ENCODE measurements at places on chromosomes 13 and 19.
A peak's percentile ranks its signal among the peaks of the same experiment; 100 is the strongest.

- no peak for DNase-seq
Observed at GRCh38 chr19:35204799-35205732, 23.5 kb downstream of the FAM187B start.

DNA sequence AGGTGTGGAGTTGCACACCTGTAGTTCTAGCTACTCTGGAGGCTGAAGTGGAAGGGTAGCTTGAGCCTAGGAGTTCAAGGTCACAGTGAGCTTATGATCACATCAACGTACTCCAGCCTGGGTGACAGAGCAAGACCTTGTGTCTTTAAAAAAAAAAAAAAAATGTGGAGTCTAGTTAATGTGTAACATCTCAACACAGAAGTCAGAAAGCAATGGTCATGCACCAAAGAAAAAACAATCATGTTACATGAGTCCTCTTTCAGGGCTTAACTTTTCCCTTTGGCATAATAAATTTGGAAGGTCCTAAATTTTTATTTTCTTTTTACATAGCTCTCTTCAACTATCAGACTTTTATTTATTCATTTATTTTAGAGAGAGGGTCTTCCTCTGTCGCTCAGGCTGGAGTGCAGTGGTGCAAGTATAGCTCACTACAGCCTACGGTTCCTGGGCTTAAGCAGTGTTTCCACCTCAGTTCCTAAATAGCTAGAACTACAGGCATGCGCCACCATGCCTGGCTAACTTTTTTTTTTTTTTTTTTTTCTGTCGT lies 22.3 kb downstream of the SETDB2 start:
- DNase-seq: no peak

- DNase-seq: no peak
Observed at GRCh38 chr13:58573743-58574142, 942.2 kb downstream of the PCDH17 start.

DNA sequence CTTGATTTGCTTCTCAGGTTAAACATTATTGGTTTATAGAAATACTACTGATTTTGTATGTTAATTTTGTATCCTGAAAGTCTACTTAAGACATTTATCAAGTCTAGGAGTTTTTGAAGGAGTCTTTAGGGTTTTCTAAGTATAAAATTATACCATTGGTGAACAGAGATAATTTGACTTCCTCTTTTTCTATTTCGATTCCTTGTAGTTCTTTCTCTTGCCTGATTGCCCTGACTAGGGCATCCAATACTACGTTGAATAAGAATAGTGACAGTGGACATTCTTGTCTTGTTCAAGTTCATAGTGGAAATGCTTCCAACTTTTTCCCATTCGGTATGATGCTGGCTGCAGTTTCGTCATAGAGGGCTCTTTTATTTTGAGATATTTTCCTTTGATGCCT lies 807.5 kb upstream of the SLC10A2 start:
- DNase-seq: no peak

DNA sequence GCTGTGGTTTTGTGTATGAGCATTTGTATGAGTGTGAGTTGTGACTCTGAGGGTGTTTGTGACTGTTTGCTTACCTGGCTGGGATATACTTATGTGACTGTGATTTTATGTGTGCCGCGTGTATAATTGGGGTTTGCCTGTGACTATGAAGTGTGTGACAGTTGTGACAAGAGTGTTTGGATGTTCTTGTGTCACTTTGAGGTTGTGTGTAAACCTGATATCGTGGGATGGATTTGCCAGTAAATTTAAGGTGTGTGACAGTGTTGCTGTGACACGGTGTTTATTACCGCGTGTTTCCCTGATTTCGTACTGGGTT lies 442 bp downstream of the ZNF420 start:
- DNase-seq: no peak

DNA sequence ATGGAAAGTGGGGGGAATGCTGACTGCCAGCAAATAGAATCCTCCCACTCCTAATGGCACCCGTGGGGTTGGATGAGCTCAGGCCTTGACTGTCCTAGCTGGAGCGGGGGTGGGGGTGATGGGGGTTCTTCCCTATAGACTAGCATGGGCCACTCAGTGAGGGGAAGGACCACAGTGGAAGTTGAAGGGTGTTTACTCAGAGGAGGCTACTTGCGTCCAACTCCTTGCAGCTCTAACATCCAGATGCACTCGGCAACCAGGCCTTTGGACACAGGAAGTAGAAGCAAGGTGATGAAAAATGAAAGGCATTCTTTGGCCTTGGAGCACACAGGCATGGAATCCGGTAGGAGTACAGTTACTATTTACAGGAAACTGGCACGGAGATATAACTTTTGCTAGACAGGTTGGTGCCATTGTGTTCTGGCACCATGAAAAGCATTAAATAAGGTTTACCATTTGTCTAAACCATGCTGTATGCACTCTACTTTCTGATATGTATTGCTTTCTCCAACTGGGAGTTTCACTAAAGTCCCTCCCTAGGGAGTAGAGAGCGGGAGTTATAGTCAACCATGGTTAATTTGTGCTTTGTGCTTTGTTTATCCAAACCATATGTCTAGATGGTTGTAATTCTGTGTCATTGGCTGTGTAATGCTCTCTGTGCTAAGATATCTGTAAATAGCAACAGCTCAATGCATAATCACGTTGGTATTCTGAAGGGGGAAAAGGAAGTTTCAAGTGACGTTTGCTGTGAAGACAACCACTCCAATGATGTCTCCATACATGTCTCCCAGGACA lies 125.3 kb downstream of the TSHZ3 start:
- no peak for DNase-seq

GRCh38 chr19:12750851-12751250 lies 740 bp upstream of the BEST2 start:
- no peak for DNase-seq

DNA sequence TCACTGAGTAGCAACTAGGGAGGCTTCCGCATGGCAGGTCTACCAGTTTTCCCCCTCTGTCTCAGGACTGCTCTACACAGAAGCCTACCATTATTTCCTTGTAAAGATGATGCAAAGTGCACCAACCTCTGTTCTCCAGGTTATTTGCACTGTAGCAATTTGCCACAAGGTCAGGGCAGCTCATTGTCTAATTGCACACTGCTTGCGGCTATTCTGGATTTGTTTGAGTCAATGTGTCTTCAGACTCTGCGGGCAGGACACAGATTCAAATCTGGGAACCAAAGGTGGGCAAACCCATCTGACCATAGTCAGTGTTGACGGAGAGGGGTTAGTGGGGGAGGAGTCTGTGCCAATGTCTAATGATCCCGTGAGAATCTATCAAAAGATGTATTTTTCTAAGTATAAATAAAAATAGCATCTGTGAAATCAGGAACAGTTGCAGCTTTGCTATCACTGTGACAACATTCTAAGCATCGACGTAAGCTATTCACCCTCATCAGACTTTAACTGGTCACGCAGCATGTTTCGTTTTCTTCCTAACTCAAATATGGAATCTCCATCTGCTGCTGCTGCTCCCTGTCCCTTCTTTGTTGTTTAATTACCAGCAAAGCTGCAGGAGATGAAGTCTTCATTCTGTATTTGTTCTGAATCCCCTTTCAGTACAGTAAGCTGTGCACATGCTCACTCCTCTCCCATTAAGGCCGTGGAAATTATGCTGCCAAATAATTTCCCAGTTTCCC lies 26.4 kb downstream of the CYSLTR2 start:
- DNase-seq: no peak

GRCh38 chr13:77477299-77477848 lies 58.1 kb upstream of the SCEL start:
- no peak for DNase-seq

DNA sequence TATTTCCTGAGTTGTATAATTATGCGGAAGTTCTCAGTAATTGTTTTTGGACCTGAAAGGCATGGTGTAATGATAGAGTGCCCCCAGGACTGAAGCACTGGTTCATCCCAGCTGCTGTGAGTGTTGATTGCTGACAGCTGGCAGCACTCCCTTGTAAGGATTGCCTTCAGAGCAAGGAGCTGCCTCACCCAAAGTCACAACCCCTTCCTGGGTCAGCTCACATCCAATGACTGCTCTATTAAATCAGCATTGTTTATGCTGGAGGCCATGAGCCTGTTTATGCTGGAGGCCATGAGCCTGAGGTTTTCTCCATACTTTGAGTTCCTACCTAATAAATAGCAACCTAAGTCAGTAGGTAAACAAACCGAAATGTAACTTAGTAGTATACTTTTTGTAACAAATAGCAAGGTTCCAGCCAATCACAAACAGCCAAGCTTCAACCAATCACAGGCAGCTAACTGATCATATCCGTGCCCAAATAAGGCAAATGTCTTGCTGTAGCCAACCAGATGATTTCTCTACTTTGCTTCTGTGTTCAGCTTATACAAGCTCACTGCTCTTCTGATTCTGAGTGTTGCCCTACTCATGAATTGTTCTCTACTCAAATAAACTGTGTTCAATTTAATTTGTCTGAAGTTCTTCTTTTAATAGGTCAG lies 11.7 kb upstream of the SPACA6 start:
- DNase-seq: no peak

- DNase-seq: no peak
Observed at GRCh38 chr13:113451951-113452421, 1.3 kb downstream of the ADPRHL1 start.

GRCh38 chr13:110616103-110617101 lies 1.1 kb downstream of the NAXD start:
- peak; percentile 32 for DNase-seq

DNA sequence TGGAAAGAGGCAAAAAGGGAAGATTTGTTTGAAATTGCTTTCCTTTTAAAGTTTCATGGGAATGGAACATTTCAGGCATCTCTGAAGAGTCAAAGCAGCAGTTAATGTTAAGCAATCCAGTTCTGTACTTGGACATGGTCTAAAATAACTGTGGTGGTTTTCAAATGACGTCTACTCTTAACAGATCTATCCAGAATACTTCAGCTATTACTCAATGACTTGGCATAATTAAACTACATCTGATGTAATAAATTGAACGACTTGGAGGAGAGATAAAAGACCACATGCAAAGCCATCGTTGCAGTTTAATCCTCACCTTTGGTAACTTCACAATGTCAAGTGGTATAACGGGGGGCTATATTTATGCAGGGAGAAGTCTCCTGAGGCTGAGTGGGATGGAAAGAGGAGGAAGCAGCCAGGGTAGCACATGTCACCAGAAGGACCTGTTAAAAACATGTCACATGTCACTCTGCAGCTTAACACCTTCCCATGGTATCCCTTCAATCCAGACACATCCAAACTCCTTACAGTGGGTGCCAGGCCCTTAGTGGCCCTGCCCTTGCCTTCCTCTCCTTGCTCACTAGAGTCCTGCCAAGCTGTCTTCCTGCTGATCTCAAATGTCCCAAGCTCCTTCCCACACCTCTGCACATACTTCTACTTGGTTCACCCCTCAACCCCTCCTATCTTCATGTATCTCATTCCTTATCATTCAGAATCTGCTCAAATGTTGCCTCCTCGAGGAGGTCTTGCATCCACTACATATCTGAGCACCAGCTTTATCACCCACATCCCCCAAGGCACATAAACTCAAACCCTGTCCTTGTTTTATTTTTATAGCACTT lies 327.8 kb downstream of the SUCLA2 start:
- no peak for DNase-seq

- DNase-seq: no peak
Observed at GRCh38 chr13:88066847-88067246, 395.7 kb downstream of the SLITRK5 start.

DNA sequence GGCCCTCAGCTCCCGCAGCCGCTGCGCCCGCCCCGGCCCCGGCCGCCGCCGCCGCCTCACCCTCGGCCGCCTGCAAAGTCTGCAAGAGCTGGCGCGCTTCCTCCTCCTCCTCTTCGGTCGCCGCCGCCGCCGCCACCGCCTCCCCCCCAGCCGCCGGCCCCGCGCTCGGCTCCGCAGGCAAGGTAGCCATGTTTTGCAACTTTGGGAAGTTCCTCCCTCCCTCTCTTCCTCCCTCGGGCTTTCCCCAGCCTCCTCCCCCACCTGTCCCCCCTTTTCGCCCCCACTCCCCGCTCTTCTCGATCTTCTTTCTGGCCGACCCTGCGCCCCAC lies 433 bp downstream of the SIX5 start:
- DNase-seq: peak; percentile 36

GRCh38 chr13:99275093-99275469 lies 16.9 kb upstream of the GPR18 start:
- peak; percentile 23 for DNase-seq

DNA sequence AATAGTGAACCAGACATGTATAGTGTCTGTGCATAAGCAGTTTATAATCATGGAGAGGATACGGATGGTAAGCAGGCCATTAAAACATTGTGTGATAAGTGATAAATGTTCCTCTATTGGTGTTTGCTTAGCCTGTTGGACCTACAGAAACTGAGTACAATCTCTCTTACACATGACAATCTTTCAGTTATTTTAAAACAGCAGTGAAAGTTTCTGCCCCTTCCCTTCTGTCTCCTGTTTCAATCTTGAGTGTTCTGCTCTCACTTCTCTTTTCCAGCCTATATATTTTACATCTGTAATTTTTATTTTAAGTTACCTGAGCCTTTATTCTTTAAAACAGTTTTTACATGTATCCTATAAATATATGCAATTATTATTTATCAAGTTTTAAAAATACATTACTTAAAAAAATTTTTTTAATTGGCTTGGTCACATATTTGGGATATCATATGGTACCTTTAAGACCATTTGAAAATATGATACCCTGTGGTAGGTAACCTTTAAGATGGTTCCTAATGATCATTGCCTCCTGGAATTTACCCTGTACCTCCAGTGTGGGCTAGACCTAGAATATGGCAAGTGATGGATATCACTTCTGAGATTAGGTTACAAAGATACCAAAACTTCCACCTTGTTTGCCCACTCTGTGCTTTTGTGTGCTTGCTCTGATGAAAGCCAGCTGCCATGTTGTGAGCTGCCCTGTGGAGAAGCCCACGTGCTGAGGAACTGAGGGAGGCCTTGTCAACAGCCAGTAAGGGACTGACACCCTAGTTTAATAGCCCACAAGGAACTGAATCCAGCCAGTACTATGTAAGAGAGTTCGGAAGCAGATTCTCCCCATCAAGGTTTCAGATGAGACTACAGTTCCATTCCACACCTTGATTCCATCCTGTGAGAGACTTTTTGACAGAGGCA lies 99.3 kb downstream of the DHRS12 start:
- no peak for DNase-seq

- DNase-seq: no peak
Observed at GRCh38 chr13:113647351-113648215, 10.4 kb downstream of the ATP4B start.

- DNase-seq: no peak
Observed at GRCh38 chr13:28607187-28607955, 51.6 kb upstream of the POMP start.

- no peak for DNase-seq
Observed at GRCh38 chr13:22189176-22190048, 518.5 kb downstream of the FGF9 start.

Data from activated T-cell treated with anti-CD3 and anti-CD28 coated beads, Interleukin-2, amount 50 U/mL, for 4 hours (primary cell).